ENCODE measurements at places on chromosomes 4 and X. TPM values are rescaled to one million over a fixed set of nuclear protein-coding genes. Genes with fewer than 3 reads are reported as not detected.

CSN2 gene
- not detected for total RNA-seq

HSD17B13 gene
- 0.29 TPM for total RNA-seq

ALPK1 gene
- 7.3 TPM for total RNA-seq

GPM6B gene
- not detected for total RNA-seq

GAGE12J gene
- total RNA-seq = not detected

ENAM gene
- total RNA-seq = not detected

EDA2R gene
- total RNA-seq = 5.4 TPM

CXCL11 gene
- 0.40 TPM for total RNA-seq

ADH1A gene
- total RNA-seq = not detected

JCHAIN gene
- total RNA-seq = not detected

GPR50 gene
- total RNA-seq = not detected

PPEF2 gene
- 0.29 TPM for total RNA-seq

TIGD4 gene
- 0.53 TPM for total RNA-seq

EMCN gene
- not detected for total RNA-seq

CASP6 gene
- 20.8 TPM for total RNA-seq

FAM9B gene
- total RNA-seq = not detected

APBB2 gene
- 13.6 TPM for total RNA-seq

CXXC4 gene
- total RNA-seq = not detected

PLXNB3 gene
- total RNA-seq = 0.50 TPM

TBCK gene
- total RNA-seq = 33.2 TPM

FMR1NB gene
- total RNA-seq = not detected

TTC29 gene
- total RNA-seq = not detected

PASD1 gene
- not detected for total RNA-seq

ADAD1 gene
- total RNA-seq = not detected

SMARCA5 gene
- total RNA-seq = 59.5 TPM

GRIA3 gene
- not detected for total RNA-seq

TCEAL9 gene
- 2.4 TPM for total RNA-seq

BEX4 gene
- 8.3 TPM for total RNA-seq

PLXNA3 gene
- 48.5 TPM for total RNA-seq

C4orf36 gene
- total RNA-seq = not detected

STIM2 gene
- total RNA-seq = 66.3 TPM

DRD5 gene
- not detected for total RNA-seq

RPS6KA6 gene
- not detected for total RNA-seq

LPAR4 gene
- not detected for total RNA-seq

STBD1 gene
- 0.52 TPM for total RNA-seq

NEXMIF gene
- total RNA-seq = 0.06 TPM

All from activated CD8-positive, alpha-beta memory T cell treated with anti-CD3 and anti-CD28 coated beads, Interleukin-2, amount 10 ng/mL, durations not matched to agents 7 days and 5 days (primary cell).